ENCODE measurements at places on chromosomes 12 and 14.

DNA sequence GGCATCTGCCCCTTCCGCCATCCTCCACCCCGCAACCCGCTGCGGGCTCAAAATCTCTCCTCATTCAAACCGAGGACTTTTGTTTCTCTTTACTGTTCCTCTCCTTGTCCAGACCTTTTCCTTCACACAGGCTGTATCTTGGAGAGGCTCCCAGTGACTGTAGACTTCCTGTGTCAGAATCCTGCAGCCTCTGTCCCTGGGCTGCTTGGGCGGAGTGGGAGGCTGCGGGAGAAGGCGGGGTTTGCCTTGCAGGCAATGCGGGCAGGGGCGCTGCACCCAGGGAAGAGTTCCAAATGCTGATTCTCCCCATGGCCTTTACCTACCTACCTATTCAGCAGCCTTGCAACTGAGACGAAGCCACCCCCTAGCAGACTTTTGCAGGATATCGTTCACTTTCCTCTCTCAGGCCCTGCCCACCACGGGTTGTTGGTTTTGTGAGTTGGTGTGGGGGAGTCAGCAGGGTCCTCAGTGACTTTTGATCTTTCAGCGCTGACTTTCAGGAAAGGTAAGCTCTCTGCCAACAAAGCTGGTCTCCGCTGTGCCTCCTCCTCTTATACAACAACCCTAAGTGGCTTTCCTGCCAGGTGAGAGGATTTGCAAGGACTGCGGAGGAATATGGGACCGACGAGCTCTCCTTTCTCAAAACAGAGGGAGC lies 79.0 kb upstream of the KCNA1 start:
- DNase-seq, result no peak

DNA sequence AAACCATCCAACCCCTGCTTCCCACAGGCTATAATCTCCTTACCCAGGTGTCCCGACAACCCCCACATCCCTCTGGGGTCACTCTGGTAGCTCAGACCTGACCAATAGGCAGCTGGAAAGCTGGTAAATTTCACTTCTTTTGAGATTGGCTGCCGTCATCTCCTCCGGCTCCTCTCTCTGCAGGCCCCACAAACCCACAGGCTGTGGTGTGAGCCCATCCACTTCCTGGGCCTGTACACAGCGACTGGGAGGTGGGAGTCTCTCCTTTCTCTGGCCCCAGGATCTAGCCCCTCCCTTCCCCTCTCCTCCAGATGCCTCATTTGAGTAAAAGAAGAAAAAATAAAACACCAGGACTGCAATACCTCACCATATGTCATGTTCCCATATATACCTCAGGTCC lies 709 bp downstream of the INHBC start:
- no peak for DNase-seq

DNA sequence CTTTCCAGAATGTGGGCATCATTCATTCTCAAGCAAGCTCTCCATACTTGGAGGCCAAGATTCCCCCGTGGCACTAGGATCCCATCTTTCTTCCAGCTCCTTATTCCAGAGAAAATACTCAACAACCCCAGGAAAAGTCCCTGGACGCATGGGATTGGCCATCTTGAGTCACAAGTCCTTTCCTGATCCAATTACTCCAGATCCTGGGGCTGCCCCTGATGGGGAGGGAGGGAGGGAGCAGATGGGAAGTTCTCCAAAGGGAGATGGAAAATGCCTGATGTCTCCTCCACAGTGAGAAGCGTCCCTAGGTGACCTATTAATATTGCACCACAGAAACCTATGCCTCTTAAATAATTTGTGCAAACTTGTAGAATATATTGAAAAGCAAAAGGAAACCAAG lies 12.4 kb upstream of the KCNK13 start:
- no peak for DNase-seq

DNA sequence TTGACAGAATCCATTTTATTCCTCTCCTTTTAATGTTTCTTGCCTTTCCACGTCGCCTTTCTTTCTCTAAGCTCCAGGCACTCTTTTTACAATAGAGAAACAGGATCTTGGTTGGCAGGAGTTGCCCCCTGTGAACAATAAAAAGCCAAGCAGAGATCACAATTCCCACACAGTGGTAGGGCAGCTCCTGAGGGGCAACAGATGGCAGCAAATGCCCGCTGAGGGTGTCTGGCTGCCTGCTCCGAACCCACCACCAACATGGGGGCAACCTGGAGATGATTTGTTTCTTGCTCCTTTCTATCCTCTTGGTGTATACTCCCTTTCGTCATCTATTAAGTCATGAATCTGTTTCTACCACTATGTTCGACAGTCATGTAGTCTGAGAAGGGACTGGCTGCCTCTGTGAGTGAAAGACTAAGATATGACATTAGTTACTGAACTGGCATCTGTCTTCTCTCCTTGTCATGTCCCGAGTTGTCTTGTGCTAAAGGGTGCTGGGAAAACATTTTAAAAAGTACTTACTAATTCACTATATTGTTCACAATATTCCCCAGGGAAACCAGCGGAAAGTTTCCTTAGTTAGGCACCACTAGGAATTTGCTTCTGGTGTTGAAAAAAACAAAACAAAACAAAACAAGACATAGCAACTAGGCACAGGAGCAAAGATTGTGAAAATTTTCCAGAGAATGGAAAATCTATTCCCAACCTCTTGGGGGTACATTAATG lies 170.1 kb downstream of the STXBP6 start:
- DNase-seq, result no peak

DNA sequence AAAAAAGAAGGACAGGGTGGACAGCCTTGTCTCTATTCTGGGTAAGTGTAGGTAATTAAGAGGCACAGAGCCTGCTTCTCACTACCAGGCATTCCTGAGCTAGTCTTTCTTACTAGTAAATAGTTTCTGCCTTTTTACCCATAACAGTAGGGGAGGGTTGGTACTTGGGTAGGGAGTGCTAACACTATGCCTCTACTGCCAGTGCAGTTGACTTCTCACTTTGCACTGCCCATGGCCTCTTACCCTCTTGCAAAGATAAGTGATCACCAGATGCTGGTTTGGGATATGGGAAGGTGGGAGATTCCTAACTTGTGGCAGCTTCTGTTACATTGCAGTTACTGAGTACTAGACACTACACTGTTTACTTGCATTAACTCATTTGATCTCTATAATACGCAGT lies 11.6 kb downstream of the AHSA1 start:
- DNase-seq, result no peak

- peak; percentile 72 for DNase-seq
Observed at GRCh38 chr12:64796205-64796845, 28.1 kb upstream of the TBC1D30 start.

DNA sequence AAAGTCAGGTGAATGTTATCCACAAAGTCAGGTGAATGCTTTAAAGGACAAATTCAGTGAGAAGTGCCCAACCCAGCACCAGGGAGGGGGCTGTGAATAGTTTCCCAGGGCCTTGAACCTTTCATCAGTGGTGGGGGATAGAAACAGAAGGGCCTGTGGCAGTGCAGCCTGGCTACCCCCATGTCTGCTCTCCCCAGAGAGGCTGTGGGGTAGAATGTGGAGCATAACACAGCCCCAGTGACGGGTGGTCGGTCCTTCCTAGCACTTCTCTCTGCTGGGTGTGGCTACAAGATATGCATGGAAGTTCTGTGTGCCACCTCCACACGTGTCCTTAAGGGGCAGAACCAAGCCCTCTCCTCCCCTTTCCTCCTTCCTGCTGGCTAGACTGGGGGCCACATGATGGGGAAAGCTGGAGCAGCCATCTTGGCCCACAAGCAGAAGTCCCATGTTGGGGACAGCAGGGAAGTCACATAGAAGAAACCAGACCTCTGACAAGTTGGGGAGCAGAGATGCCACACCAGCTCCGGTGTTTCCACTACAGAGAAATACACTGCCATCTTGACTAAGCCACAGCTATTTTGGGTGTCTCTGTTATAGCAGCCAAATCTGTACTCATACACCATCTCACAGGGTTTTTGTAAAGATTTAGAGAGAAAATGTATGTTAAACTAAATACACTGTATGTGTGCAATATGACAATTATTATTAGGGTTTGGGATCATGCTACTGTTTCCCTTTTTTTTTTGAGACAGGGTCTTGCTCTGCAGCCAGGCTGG lies 17.0 kb downstream of the RITA1 start:
- DNase-seq, result no peak

- peak; percentile 19 for DNase-seq
Observed at GRCh38 chr12:85280165-85280983, at the start of gene ALX1. ALX1 (plus strand) TSS chr12:85280220; CDS start chr12:85280262, 42 bp downstream.

- DNase-seq, result no peak
Observed at GRCh38 chr14:34640826-34641225, 10.9 kb upstream of the SNX6 start.

DNA sequence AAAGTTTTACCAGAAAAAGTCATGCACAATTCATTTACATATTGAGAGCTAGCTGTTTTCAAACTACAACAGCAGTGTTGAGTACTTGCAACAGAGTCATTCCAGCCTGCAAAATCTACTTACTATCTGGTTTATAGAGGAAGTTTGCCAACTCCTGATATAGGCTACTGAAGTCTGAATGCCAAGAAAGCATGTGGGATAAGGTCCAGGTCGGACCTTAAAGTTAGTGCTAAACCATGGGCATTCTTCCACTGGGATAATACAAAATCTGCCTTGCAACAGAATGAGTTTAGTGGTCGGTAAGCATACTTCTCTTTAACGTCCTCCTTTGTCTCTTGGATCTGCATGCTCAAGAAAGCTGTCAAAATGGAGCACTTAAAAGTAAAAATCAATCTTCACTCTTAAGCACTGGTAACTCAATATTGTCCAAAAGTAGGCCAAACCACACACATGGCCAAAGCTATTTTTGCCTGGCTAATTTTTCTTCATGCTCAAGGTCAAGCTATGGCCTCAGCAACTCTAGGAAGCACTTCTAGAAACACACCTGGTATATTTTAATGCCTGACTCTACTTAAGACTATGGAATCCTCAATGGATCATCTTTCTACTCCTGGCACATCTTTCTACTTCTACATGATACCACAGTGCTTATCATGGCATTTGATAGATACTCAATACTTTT lies 364.9 kb upstream of the KITLG start:
- DNase-seq, result no peak

All from activated naive CD4-positive, alpha-beta T cell treated with anti-CD3 and anti-CD28 coated beads, Interleukin-2, amount 10 ng/mL, durations not matched to agents 7 days and 5 days (primary cell).